Smooth muscle cell of bladder (primary cell): ENCODE measurements at places on chromosomes 12 and 14. TPM values are rescaled to one million over a fixed set of nuclear protein-coding genes. Genes with fewer than 3 reads are reported as not detected.

Gene PTHLH
- total RNA-seq, result 2.0 and 17.8 TPM in 2 replicates

Gene EFCAB11
- 1.8 and 5.5 TPM in 2 replicates for total RNA-seq

Gene BRAP
- 15.1 and 22.8 TPM in 2 replicates for total RNA-seq

Gene CLEC1B
- not detected in 2 replicates for total RNA-seq

Gene PLEKHD1
- total RNA-seq, result under 0.01 and 0.09 TPM in 2 replicates

Gene LTBP2
- 71.0 and 72.3 TPM in 2 replicates for total RNA-seq

Gene AMHR2
- total RNA-seq, result not detected in 2 replicates

Gene GRIP1
- under 0.01 and 0.65 TPM in 2 replicates for total RNA-seq

Gene DBX2
- total RNA-seq, result not detected in 2 replicates

Gene GZMB
- not detected in 2 replicates for total RNA-seq

Gene TAS2R43
- 1.3 TPM in 1 of 2 replicates, not detected in the other for total RNA-seq

Gene PLA2G1B
- not detected in 2 replicates for total RNA-seq

Gene PTPRB
- under 0.01 and 0.55 TPM in 2 replicates for total RNA-seq

Gene CPNE6
- not detected in 2 replicates for total RNA-seq

Gene IL31
- total RNA-seq, result not detected in 2 replicates

Gene EID3
- total RNA-seq, result 7.1 and 12.3 TPM in 2 replicates

Gene IL26
- not detected in 2 replicates for total RNA-seq

Gene TCP11L2
- 42.4 and 65.1 TPM in 2 replicates for total RNA-seq

Gene MYF6
- not detected in 2 replicates for total RNA-seq

Gene PHETA1
- total RNA-seq, result 2.8 and 4.6 TPM in 2 replicates

Gene MDGA2
- under 0.01 TPM in 2 replicates for total RNA-seq

Gene CACNA1C
- total RNA-seq, result 5.0 and 10.1 TPM in 2 replicates

Gene CAPS2
- 6.7 and 7.5 TPM in 2 replicates for total RNA-seq

Gene NID2
- total RNA-seq, result 333 and 336 TPM in 2 replicates
